ENCODE measurements at places on chromosomes 1 and 21.
A peak's percentile ranks its signal among the peaks of the same experiment; 100 is the strongest.

DNA sequence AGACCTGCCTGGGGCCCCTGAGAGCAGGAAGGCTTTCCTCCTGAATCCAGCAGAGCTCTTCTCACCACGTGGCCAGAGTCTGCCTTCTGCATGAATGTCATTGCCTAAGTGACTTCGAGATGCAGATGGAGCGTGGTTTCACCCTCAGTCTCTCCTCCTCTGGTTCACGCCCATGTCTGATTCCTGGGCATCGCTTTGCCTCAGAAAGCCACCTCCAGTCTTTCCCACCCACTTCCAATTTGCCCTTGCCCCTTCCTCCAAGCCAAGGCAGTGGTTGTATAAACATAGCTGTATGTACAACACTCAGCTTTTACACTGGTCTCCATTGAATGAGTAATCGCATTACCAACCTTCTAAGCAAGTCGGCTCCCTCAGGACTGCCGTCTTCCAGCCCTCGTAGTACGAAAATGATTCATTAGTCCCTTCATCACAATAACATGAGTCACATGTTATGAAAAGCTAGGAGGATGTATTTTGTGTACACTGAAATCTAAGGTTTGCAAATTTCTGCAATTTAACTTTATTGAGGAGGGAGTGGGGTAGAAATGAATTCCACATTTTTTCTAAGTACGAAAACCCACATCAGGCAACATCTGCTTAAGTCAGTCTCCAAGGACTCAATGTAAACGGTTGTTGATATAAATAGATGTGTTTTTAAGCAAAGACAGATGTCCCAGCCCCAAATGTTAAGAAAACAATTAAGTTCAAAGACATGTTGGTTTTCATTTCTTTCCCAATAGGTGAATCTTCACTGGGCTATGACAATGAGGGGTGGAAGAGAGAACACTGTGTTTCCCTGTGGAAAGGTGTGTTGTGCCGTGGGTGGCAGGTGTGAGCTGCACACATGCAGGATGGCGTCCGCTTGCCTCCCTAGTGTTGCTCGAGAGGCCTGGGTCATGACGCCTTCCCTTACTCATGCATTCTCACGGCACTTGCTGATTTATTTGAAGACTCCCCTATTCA lies 32.3 kb upstream of the ETS2 start:
- DNase-seq = peak; percentile 69

- peak; percentile 33 for DNase-seq
Observed at GRCh38 chr1:89598450-89599331, 34.2 kb upstream of the LRRC8C start.

- no peak for DNase-seq
Observed at GRCh38 chr1:148308832-148309458, 156.9 kb upstream of the NBPF11 start.

DNA sequence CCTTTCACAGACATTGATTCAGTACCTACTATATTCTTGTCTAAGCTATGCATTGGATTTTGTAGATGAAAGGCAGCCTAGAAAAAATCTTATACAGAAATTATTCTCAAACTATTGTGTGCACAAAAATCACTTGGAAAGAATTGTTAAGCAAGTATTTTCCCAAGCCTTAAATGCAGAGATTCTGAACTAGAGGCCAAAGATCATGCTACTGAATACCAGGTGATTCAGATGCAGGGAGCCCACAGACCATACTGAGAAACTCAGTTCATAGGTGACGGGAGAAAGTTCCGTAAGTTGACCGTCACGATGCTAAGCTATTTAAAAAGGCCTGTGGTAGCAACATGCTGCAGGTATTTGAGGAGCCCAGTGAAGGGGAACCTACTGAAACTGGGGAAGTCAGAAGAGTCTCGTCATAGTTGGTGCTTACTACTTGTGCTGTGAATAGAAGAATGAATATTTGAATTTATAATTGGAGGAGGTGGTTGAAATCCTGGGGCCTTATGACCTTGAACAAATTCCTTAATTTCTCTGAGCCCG lies 150.8 kb downstream of the NFIA start:
- DNase-seq = no peak

GRCh38 chr1:6014130-6014999 lies 22.1 kb upstream of the NPHP4 start:
- no peak for DNase-seq

All from hepatocyte (in vitro differentiated cells).